ENCODE measurements at places on chromosomes 4 and X. TPM values are rescaled to one million over a fixed set of nuclear protein-coding genes. Genes with fewer than 3 reads are reported as not detected.

DNA sequence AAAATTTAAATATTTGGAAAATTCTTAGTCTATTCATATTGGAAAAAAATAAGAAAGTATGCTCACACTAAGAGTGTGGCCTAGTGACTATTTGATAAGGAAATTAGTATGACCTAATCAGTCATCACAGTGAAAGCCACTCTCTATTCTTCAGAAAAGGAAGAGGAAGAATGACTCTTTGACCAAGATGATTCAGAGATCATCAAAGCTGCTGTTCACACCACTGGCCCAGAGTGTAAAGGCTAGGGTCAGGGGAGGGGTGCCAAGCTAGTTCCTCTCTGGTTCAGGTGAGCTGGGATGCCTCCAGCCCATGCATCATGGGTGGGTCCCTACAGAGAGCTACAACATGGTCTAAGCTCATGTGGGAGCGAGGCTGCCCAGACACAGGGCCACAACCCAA is 396.9 kb upstream of the NDST3 start:
- H3K27ac ChIP-seq = no peak overlapping the region
- H3K4me3 ChIP-seq = no peak overlapping the region
- no peak for DNase-seq
- H3K27me3 ChIP-seq = no peaks in the 10 kb centered on the region
- H3K36me3 ChIP-seq = no peaks in the 10 kb centered on the region

- no peaks in the 10 kb centered on the region for H3K27me3 ChIP-seq
- H3K4me3 ChIP-seq = no peak overlapping the region
Measured at GRCh38 chr4:44914748-44915147, 188.4 kb upstream of the GNPDA2 start.

DNA sequence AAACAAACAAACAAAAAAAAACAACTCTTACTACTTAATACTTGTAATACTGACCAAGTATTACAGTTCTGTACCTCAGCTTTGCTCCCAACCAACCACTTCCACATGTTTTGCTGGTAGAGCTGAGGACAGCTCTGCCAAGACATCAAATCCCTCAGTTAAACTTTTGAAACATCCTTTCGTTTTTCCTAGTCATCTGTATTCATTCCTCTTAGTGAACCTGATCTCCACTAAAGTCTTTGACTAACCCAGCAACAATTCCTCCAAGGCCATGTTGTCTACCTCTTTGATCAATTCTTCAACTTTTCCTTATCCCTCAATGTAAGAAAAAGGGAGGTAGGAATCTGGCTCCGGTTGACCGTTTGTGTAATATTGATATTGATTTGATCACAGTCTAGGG is 247.5 kb downstream of the ARHGAP24 start:
- H3K27me3 ChIP-seq = no peaks in the 10 kb centered on the region
- H3K4me3 ChIP-seq = no peak overlapping the region
- no peak for DNase-seq
- no peaks in the 10 kb centered on the region for H3K4me1 ChIP-seq
- H3K27ac ChIP-seq = no peak overlapping the region

DNA sequence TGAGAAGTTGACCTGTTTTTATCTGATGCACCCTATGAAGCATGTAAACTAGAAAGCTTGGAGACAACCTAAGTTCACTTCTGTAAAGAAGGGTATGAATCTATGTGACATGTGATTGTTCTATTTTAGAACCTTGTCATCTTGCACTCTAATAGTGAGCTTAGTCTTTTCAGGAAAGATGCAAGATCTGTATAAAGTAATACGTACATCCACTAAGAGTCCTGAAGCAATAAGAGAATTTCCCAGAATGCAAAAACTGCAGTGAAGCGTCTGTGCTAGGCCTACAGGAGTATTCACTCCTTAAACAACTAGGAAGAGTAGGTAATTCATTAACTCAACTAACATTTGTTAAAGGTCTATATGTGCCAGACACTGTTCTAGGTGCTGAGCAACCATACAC is 23.3 kb upstream of the NDP start:
- DNase-seq = no peak
- H3K4me1 ChIP-seq = no peaks in the 10 kb centered on the region
- H3K27ac ChIP-seq = no peak overlapping the region
- no peak overlapping the region for H3K4me3 ChIP-seq

GRCh38 chrX:39149761-39150160 is 348.5 kb downstream of the MID1IP1 start:
- H3K27me3 ChIP-seq = no peaks in the 10 kb centered on the region
- H3K36me3 ChIP-seq = no peaks in the 10 kb centered on the region
- H3K4me3 ChIP-seq = no peak overlapping the region
- no peaks in the 10 kb centered on the region for H3K4me1 ChIP-seq
- no peak overlapping the region for H3K27ac ChIP-seq
- DNase-seq = peak; percentile 76

DNA sequence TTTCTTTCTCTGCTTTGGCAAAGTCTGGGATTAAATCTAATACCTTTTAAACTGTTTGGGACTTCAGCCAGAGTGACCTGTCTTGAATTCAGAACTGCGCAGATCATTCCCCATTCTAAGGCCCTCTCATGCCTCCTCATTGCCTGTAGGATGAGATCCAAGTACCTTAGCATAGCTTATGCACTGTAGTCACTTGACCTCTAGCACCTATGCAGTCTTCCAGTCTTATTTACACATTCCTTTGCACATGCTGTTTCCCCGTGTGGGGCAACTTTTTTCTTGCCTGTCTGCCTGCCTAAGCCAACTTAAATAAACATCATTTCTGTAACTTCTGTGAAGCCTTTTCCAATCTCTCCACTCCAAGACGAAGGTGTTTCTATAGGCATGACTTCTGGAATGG is 68.4 kb downstream of the AR start:
- no peaks in the 10 kb centered on the region for H3K36me3 ChIP-seq
- no peaks in the 10 kb centered on the region for H3K4me1 ChIP-seq
- no peak for DNase-seq
- H3K27ac ChIP-seq = no peak overlapping the region

DNA sequence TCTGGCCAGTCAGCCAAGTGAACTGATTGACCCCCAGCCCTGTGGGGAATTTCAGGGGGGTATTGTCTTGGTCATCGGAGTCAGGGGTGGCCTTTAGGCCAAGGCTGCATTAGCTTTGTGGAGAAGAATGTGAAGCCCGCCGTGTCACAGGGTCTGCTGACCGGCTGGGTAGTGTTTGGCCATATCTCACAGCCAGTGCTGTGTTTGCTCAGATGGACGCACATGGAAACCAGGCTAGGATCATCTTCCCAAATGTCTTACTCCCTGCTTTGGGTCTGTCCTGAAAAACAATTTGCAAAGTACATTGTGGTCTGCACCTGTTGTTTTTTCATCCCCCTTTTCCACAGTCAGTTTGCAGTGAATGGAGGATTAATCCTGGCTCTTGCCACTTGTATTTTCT is 13.0 kb downstream of the TMEM164 start:
- DNase-seq = no peak
- peaks cover 4% of the 10 kb centered on the region for H3K36me3 ChIP-seq
- H3K4me3 ChIP-seq = no peak overlapping the region
- H3K27ac ChIP-seq = no peak overlapping the region

DNA sequence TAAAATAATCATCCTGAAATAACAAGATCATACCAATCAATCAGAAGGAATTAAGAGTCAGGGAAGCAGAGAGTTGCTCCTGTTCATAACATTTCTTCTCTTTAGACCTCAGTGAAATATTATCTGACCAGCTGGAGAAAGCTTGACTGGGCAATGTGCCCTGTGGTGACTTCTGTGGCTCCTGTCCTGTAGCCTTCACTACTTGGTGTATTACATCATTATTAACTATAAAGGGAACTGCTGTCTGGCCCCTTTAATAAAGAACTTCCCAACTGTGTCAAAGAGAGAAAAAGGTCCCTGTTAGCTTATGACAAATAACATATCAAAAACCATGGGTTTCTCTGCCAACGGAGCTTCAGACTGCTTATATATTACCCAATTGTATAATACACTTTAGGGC is 18.0 kb downstream of the OPHN1 start:
- no peaks in the 10 kb centered on the region for H3K4me1 ChIP-seq
- H3K36me3 ChIP-seq = no peaks in the 10 kb centered on the region
- H3K4me3 ChIP-seq = no peak overlapping the region

GRCh38 chr4:6009452-6009851 is 8.8 kb downstream of the C4orf50 start:
- no peak overlapping the region for H3K4me3 ChIP-seq
- no peaks in the 10 kb centered on the region for H3K4me1 ChIP-seq
- DNase-seq = no peak
- no peak overlapping the region for H3K27ac ChIP-seq

DNA sequence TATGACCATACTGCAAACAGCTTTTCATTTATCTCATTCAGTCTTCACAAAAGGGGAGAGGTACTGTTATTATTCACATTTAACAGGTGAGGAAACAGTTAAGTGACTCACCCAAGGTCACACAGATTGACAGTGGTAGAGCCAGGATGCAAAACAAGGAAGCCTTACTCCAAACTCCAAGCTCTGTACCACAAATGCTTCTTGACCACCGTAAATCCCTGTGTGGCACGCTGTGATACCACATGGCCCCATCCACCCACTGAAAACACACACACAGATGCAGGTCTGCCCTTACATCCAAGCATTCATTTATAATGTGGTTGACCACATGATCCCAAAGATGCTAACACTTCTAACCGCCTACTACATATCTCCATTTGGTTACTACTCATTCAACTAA is 129.5 kb downstream of the TSPAN5 start:
- peaks cover under 1% of the 10 kb centered on the region for H3K36me3 ChIP-seq
- H3K4me1 ChIP-seq = peaks cover 27% of the 10 kb centered on the region
- H3K27ac ChIP-seq = no peak overlapping the region
- no peak overlapping the region for H3K4me3 ChIP-seq
- H3K27me3 ChIP-seq = no peaks in the 10 kb centered on the region
- no peak for DNase-seq

DNA sequence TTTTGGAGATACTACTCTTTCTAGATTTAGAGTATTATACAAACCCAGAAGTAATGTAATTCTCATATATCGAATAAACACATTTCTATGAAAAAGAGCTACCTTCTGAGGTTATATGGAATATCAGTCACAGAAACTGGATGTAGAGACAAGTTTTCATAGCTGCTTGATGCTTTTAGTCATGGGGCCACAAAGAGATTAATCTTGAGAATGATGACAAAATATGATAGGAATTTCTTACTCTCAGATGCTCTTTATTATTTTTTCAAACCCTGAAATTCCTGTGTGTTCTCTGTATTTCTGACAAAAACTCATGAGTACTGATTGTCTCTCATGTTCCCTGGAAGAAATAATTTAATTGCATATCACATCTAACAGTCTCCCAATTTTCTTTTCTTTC is 662.5 kb downstream of the RAPGEF2 start:
- H3K4me1 ChIP-seq = no peaks in the 10 kb centered on the region
- DNase-seq = no peak
- H3K27me3 ChIP-seq = no peaks in the 10 kb centered on the region
- no peak overlapping the region for H3K27ac ChIP-seq
- no peak overlapping the region for H3K4me3 ChIP-seq

GRCh38 chr4:88396681-88397080 is 18.0 kb downstream of the HERC6 start:
- no peak for DNase-seq
- H3K36me3 ChIP-seq = peaks cover 20% of the 10 kb centered on the region
- H3K4me3 ChIP-seq = no peak overlapping the region
- no peaks in the 10 kb centered on the region for H3K4me1 ChIP-seq
- no peak overlapping the region for H3K27ac ChIP-seq

DNA sequence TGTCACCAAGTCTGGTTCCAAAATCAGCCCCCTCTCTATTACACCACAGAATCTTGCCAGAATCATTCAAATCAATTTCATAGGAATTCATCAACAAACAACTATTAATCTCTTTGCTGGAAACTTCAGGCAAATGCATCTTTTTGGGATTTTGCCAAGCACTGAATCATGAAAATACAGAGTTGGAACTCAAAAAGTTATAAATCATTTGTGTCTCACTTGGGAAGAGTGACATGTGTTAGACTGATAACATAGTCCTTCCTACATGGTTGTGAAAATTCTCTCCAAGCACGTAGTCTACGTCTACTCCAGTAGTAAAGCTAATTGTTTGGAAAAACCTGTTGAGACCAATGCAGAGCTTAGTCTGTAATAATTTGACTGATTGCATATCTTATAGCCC is 19.0 kb downstream of the CXCL8 start:
- H3K36me3 ChIP-seq = no peaks in the 10 kb centered on the region
- no peak for DNase-seq
- H3K4me1 ChIP-seq = no peaks in the 10 kb centered on the region
- no peak overlapping the region for H3K27ac ChIP-seq
- H3K27me3 ChIP-seq = no peaks in the 10 kb centered on the region

GRCh38 chr4:170388255-170388654 is 298.5 kb upstream of the AADAT start:
- H3K27me3 ChIP-seq = no peaks in the 10 kb centered on the region
- H3K4me1 ChIP-seq = no peaks in the 10 kb centered on the region
- H3K27ac ChIP-seq = no peak overlapping the region
- H3K4me3 ChIP-seq = no peak overlapping the region
- DNase-seq = no peak

DNA sequence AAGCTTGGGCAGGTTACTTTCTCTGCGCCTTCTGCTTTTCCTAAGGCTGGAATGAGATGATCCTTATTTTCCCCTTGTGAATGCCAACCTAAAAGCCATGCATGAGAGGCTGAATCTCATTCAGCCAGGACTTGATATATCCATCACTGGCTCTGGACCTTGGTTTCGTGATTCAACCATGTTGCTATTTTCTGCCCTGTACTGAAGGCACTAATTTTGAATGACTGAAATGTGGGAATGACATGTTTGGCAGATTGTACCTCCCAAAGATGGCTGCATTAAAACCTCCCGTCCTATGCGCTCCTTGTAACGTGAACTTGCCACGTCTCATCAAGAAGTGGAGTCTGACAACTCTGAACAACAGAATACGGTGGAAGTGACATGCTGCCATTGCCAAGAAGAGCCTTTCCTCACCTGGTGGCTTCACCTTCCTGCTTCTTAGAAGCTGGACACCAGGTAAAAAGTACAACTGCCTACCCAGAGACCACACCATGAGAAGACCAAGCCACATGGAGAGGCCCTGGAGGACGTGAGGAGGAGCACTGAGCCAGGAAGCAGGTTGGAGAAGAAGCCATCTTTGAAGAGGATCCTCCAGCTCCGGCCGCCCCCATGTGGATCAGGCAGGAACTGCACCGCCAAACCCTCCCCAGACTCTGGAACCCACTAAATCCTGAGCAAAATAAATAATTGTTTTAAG is 174.5 kb downstream of the NSUN7 start:
- peak overlapping the region; percentile 72 for H3K27ac ChIP-seq
- DNase-seq = peak; percentile 92
- peaks cover 10% of the 10 kb centered on the region for H3K4me1 ChIP-seq
- no peak overlapping the region for H3K4me3 ChIP-seq
- H3K27me3 ChIP-seq = peaks cover 11% of the 10 kb centered on the region

The MAP3K15 gene
- 1.3 TPM for total RNA-seq

The FGB gene
- not detected for total RNA-seq

The TAF1 gene
- total RNA-seq = 27.2 TPM

The IL3RA gene
- total RNA-seq = not detected

The TCEAL2 gene
- 0.84 TPM for total RNA-seq

The GLRA2 gene
- not detected for total RNA-seq

The HNRNPH2 gene
- total RNA-seq = 31.5 TPM

Measured in activated naive CD4-positive, alpha-beta T cell treated with anti-CD3 and anti-CD28 coated beads for 36 hours (primary cell).